ENCODE measurements at places on chromosomes 2 and 18.

DNA sequence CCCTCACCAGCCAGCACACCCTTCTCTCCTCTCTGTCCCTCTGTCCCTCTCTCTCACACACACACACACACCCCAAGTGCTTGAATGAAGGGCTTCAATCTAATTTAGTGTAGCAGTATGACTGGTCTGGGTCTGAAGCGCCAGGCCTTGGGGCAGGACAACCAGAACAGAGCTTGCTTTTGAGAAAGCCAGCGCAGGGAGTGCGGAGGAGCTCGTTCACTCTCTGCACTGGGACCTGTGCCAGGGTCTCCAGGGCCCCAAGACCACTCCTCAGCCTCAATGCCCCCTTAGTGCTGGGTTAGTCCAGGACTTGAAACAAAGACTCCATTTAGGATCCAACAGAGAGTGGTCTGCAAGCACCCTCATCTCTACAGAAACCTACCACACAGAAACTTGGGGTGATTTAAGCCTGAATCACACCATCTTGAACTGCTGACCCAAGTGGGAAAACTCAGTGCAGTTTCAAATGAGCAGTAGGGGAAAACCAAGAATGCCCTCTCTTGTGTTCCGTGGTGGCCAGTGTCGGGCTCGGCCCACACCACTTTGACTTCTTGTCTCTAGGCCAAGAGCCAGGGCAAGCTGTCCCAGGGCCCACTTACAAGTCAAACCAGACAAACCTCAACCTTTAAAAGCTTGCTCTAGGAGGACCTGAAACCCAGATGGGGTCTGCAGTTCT lies 66.6 kb upstream of the WIPF1 start:
- DNase-seq: no peak

GRCh38 chr18:50857694-50858093 lies 21.2 kb upstream of the ME2 start:
- DNase-seq: no peak

DNA sequence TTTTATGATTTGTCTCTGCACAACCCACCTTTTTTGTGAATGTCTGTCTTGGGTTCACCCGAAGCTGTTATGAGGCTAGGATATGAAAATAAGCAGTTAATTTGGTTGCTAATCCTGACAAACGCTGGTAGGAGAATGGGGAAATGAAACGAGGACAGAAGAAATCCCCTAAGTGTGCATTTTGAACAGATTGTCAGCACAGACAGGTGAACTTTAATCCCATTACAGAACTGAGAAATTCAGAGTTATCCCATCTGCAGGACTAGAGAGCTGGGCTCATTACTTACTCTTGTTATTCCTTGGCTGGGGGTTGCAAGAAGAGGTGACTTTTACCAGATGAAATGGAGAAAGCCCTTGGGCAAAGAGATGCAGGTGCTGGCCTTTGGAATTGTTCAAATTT lies 123.3 kb upstream of the NYAP2 start:
- no peak for DNase-seq

GRCh38 chr2:189474526-189474925 lies 33.3 kb downstream of the WDR75 start:
- no peak for DNase-seq
